Liver (tissue), 10 donors: ENCODE measurements at places on chromosomes 6 and 20. TPM values are rescaled to one million over a fixed set of nuclear protein-coding genes. Genes with fewer than 3 reads are reported as not detected.

GRCh38 chr6:17525637-17526036 is 74.5 kb upstream of the FAM8A1 start:
- no peak for DNase-seq

The MRPS26 gene
- 26.9 TPM for total RNA-seq

GRCh38 chr6:111358454-111358853 is 124.6 kb downstream of the REV3L start:
- DNase-seq = no peak

DNA sequence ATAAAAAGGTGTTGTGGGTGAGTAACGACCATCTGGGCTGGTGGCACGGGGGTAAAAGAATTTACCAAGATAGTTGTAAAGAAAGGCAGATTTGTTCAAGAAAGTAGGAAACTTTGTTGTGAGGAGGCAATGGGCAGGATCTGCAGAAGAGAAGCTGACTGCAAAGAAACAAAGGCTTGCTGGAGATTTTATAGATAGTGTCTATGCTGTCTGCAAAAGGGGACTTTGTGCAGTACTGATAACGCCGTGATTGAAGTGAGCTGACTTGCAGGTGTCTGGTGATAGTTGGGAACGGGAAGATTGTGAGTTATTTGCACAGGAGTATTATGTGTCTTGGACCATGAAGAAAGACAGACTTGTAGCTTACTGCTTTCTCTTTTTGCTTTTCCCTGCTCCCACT is 36.8 kb upstream of the GSTA3 start:
- no peak for DNase-seq

The ANKRD66 gene
- not detected for total RNA-seq

The NDUFAF5 gene
- total RNA-seq = 6.6 TPM

The NFATC2 gene
- total RNA-seq = 3.5 TPM

DNA sequence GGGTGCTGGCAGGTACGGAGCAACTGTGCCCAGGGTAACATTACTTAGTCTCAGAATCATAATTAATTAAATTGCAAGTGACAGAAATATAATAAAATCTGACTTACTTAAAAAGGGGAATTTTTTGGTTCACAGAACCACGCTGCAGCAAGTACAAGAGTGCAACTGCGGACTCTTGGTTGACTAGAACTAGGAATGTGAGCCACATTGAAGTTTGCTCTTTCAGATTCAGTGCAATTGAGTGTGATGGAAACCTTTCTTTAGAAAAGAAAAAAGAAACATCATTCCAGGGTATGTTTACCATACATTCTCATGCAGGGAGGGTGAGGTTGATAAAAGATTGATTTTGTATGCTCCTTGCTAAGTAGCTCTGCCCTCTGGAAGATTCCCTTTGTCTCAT is 45.0 kb upstream of the GGTLC1 start:
- DNase-seq = no peak

The TAF4 gene
- 11.8 TPM for total RNA-seq

- DNase-seq = no peak
Observed at GRCh38 chr20:51037532-51038115, 14.7 kb upstream of the KCNG1 start.

DNA sequence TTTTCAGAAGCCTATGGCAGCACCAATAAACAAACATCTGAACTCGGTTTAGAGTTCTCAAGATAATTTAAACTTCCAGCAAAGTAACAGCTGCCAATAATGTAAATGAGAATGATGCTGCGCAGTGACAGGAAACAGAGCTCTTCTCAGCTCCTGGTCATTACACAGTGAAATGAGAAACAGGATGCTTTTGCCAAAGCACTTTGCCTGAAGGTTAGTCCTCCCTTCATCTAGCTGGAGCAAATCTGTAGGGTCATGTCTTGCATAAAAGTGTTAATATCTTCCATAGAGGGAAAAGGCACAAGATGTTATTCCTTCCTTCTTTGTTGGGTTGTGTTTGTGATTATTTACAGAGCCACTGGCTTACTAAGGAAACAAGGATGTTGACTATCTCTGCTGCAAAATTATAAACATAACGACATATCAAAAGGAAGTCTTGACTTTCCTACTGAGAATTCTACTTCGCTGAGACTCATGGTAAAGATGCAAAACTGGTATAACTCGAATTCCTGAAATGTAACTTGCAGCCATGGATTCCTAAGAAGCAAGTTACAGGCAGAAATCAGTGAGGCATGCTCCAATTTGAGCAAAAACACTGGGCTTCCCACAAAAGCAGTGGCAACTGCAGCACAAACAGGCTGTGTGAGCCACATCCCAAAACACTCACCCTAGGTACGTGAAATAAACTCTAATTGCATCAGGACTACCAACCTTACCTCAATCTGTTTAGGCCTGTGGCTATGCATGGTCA is 102.5 kb upstream of the BEND6 start:
- DNase-seq = no peak

The MAP7 gene
- total RNA-seq = 17.5 TPM

The OR12D3 gene
- not detected for total RNA-seq

DNA sequence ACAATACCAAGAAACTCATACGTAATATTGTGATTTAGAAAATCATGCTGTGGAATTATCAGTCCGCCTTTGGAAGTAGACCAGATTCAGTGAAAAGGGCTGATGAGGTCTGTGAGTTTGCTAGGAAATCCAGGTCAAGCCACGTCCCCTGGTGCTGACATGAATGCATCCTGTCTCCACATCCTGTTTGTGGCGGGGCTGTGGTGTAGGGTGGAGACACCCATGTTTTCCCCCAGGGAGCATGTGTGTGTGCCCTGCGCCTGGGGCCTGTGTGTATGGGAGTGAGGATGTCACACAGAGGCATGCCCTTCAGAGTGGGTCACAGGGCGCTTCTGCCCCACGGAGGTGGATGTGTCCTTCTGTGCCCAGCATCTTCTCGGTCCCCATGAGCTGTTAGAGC is 109.1 kb downstream of the SASH1 start:
- DNase-seq = no peak
